CD4-positive, alpha-beta T cell treated with Interleukin-6 at 100 ng/mL for 8 hours (primary cell): ENCODE measurements at places on chromosomes 11 and 22.

- no peak for DNase-seq
Observed at GRCh38 chr11:134272381-134273316, 3.5 kb upstream of the GLB1L3 start.

- no peak for DNase-seq
Observed at GRCh38 chr11:127338380-127339259, 338.1 kb upstream of the KIRREL3 start.

- DNase-seq, result no peak
Observed at GRCh38 chr22:46418827-46419226, 83.3 kb downstream of the TRMU start.

DNA sequence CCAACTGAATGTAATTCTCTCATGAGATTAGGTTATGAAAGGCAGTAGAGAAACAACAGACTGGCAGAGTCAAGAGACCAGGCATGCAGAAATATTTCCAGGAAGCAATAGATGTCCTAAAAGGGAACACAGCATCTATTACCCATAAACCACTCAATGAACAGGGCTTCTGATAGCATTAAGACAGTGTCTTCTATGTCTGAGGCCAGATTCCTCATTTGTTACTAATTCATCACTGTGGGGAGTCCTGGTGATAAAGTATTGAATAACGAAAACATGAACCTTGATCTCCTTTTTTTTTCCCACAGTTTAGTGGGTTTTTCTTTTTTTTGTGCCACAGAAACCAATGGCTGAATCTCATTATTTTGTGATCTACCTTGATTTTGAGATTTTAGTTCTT lies 339.0 kb downstream of the METTL15 start:
- no peak for DNase-seq

DNA sequence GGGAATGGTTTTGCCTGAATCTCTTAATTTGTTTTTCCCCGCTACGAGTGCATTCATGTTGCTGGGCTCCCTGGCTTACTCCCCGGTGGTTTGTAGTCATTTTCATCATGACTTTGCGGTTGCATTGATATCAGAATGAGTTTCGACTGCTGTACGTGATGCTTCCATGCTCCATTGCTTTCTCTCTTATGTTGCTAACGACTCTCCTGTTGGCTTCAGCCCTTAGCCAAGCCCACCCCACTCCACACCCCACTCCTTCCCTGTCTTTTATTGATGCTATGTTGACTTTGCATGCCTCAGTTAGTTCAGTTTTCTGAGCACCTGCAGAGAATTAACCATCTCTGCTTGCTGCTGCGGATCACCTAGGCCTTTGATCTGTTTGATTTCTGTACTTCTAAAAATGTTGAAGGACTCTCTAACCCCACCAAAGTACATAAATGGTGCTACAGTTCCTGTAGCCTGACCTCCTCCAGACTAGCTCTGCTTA lies 65.3 kb downstream of the ARFGAP2 start:
- DNase-seq, result no peak

DNA sequence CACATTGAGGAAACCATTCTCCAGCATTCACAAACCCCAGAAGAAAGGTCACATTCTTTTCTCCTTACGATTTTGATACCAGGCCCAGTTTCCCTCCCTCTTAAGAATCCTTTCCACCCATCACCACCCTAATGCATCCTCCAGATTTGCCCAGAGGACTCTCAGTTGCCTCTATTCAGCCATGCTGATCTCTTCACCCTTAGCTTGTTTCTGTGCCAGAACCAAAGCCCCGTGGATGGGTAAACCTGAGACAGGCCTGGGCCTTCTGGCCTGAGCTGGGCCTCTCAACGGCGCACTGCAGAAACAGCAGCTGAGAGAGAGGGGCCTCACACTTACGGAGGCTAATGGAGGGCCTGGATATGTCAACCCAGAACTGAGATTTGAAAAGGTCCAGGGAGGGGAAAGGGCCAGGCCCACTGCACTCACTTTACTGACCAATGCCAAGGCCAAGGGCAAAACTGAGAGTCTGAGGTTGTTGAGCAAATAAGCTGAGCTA lies 32.2 kb upstream of the OAF start:
- no peak for DNase-seq

- no peak for DNase-seq
Observed at GRCh38 chr11:27233654-27234042, 129.4 kb downstream of the CCDC34 start.

DNA sequence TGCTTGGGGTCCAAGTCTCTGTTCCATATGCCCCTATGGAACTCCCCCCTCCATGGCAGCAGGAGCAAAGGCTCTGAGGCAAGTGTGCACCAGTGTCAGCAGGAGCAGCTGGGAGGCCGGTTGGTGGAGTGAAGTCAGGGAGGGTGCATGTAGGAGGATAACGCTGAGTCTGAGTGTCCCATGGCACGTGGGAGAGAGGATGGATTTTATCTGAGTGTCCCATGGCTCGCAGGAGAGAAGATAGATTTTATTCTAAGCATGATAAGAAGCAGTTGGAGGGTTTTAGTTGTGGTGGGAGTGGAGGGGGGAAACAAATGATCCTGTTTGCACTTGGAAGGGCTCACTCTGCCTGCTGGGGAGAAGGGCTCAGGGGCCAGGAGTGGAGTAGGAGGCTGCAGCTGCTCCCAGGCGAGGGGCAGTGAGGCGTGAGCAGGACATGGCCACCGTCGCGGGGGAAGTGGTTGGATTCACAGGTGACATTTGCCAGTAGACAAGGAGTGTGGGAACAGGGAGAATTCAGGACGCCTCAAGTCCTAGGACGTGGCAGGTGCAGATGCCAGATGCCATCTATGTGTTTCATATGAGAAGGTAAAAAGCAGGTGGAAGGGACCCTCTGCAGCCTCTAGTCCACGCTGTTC lies 33.6 kb upstream of the PARVG start:
- no peak for DNase-seq

DNA sequence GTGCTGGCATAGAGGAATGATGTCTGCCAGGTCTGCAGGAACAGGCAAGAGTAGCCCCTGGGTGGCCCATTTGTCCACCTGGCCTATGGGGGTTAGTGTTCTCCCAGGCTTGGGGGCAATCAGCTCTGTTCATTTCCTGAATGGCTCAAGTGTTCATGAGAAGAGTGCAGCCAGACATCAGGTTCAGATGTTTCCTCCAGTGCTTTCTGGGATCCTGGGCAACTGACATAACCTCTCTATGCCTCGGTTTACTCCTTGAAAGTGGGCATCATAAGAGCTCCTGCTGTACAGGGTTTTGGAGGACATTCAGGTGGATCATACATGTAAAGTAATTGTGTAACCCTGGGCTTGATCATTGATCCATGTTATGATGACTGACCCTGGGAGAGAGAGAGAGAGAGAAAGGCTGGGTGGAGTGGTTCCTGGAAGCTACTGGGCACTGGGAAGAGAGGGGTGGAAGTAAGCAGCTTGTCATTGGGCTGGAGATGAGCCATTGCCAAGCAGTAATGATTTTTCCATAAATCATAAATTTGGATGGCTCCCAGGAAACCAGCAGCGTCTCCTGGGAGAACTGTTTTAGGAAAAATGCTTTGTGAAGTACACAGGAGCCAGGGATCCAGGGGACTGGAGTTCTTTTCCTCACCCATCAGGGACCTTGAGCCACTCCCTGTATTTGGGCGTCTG lies 30.2 kb upstream of the ACCSL start:
- DNase-seq, result no peak
